ENCODE measurements at places on chromosomes 12 and 14.

DNA sequence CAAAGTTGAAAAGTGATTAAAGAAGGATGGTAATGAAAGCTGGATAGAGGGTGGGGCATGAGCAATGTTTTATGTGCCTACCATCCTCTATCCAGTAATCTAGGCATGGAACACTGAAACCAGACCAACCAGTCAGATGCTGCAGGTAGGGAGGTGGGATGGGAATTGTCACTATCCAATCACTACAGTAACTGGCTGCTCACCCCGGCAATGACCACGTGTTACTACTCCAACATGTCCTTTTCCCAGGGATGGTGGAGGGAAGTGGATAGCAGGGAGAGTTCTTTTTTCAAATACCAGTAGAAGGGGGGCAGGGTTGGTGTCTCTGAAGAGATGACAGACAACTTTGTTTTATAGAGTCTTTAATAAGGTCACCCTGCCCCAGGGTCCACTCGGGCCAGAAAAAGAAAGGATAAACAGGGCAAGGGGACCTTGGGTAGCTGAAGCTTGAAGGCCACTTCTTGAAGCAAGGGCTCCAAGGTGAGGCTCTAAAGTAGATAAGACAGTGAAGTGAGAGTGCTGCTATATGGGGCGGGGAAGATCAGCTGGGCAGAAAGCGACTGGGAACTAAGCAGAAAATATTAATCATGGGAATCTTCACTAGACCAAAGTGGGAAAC is 14.7 kb upstream of the CDH24 start:
- peak; percentile 82 for DNase-seq

GRCh38 chr12:128444598-128444997 is 177.6 kb downstream of the TMEM132C start:
- no peak for DNase-seq

DNA sequence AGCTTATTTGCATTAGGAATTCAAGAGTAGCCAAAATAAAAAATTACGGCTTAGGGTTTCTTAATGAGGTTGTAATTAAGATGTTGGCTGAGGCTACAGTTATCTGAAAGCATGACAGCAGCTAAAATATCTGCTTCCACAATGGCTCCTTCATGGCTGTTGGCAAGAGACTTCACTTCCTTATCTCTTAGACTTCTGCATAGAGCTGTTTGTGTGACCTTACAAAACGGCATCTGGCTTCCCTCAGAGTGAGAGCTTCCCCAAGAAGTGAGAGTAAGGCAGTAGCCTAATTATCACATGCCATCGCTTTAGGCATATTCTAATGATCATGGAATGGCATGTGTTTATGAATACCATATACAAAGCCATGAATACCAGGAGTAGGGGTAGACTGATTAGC is 57.6 kb downstream of the CCDC59 start:
- no peak for DNase-seq

DNA sequence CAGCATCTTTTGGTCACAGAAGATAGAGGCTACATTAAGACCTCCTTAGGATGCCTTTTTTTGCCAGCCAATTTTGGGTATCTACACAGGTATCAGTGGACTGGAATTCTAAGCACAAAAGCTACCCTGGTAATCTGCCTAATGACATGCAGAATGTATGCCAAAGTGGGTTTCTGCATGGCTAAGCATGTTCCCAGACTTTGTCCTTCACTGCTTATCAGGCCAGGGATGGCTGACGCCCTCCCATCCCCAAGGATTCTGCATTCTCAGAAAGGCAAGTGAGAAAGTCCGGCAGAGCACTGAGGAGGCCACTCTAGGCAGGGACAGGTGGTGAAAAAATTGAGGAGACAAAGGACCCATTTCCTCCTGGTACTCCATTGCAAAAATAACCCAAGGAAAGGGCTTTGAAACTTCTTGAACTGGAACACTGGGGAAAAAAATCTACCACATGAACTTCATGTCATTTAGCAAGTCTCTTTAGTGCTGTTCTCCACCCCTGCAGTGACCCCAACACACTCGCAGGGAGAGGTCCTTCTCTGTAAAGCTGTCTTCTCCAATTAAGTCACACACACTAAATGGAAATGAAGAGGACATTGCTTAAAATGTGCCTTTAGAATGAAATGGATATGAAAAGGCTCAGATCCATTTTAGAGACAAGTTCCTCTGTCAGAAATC is 91.7 kb upstream of the MAX start:
- no peak for DNase-seq

- DNase-seq, result no peak
Observed at GRCh38 chr14:51552768-51553404, 98.8 kb upstream of the FRMD6 start.

DNA sequence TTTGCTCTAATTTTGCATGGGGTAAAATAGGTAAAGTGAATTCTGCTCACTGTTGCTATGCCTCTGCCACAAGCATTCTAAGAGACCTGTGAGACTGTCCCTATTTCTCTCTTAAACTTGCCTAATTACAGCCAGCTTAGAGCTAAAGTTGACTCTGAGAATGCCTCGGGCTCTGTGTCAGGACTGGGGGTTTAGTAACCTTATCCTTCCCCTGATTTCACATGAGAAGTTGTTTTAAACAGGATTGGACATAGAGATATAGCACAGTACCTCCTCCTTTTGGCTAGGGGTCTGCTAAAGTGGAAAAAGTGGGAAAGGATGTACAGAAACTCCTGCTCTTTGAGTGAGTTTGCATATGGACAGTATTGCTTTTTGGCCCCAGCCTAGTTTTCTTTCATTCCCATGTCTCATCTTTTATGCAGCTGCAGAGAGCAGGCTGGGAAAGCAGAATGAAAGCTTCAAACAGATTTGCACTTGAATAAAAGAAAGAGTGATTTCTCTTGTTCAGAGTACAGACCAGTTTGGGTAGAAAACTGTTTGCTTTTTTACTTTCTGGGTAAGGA is 122.0 kb downstream of the RAD51B start:
- DNase-seq, result peak; percentile 53

DNA sequence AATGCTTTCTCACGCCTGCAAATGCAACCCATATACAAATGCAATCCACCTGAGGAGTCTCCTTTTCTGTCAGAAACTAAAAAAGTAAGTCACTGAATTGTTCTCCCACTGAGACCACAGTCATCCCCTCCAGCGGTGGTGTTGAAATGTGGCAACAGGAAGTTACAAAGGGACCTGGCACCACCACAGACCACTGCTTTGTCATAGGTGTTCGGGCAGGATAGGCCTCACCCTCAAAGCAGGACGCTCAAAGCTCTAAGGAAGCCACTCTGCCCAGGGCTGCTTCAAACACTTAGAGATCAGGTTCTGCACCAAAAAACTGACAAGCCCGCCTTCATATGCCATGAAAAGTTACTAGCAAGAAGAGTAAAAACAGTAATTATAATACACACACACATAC is 11.3 kb downstream of the PHLDA1 start:
- peak; percentile 61 for DNase-seq

DNA sequence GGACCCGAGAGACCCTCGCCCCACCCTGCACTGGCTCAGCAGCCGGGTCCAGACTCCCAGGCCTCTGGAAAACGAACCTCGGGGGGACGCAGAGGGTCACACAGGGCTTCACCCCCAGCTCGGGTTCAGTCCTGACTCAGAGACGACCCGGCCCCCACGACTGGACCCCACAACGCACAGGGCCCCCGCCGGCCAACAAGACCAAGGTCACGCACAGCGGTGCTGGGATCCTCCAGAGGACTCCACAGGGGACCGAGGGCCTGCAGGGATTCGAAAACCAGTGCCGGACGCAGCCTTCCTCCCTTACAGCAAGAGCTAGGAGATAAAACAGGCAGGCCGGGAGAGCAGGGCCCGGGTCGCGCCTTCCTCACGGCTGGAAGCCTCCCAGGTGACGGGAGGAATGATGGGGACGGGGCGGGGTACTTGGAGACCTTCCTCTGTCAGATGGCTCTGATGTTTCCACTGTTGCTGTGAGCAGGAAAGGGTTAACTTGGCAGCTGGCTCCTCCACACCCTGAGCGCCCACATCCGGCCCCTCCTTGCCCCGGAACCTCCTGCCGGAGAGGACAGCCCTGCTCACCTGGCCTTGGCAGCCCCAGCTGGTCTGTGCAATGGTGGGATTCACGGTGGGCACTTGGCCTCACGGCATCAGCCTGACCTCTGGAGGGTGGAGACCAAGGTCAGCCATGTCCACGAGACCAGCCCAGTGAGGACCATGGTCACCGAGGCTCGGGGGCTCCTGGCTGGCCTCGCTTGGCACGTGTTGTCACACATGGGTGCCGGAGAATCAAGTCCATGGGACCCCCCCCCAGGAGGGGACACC is 46.2 kb downstream of the GALNT9 start:
- DNase-seq, result peak; percentile 26

DNA sequence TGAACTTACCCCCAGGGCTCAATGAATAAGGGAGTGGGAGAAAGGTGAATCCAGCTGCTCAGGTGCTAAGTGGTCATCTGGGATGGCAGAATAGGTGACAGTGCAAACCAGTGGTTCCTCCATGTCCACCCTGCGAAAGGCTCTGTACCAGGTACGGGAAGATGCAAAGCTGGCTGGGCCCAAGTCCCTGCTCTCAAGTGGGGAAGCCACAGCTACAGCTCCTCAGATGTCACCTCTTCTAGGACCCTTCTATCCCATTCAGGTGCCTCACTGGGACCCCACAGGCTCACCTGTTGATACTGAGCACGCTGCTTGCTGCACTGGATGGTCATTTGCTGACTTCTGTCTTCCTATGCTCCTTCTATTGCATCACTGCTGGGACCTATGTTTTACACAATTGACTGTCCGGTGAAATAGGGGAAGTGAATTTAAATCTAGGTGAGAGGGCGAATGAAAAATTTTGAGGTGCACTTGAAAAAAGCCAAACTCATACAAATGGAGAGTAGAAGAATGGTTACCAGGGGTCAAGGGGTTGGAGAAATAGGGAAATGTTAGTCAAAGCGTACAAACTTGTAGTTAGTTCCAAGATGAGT is 20.3 kb upstream of the PPP4R4 start:
- DNase-seq, result no peak

- no peak for DNase-seq
Observed at GRCh38 chr14:80354860-80355581, 143.7 kb upstream of the DIO2 start.

- no peak for DNase-seq
Observed at GRCh38 chr14:103737432-103738045, 21.9 kb downstream of the ZFYVE21 start.

DNA sequence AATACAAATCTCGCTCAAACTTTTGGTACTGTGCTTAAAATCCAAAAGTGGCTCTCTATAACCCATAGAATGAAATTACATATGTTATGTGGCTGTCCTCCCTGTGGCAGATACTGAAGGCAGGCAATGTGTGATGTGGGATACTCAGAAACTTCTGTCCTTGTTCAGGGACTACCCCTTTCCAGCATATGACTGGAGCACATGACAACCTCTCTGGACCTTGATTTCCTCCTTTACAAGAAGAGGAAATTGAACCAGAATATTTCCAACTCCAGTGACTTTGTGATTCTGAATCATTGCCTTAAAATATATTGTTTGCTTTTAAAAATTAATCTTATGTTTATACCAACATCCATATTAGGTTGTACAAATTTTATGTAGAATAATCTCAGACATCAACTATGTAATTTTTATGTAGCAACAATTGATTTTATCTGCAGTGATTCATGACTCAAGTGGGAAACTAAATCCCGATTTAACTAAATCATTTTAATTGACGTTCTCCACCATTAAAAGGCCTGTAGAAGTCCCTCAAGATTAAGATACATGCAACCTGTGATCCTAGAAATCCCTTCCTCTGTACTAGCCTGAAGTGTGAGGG is 162.4 kb downstream of the AKAP6 start:
- no peak for DNase-seq

DNA sequence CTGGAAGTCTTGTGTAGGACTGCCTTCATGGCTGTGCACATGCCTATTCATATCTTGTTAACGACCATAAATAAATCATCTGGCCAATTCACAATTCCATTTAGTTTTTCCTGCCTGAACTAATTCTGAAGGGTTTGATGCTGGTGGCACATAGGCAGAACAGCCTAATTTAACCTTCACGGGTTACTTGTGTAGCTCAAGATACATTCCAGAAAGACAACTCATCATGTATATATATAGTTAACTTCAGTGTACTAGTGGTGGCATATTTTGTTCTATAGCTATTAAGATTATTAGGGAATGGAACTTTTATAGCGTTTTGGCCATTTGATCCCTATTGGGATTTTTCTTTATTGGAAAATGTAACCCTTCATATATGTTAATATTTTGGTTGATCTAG is 31.4 kb downstream of the CFAP54 start:
- DNase-seq, result no peak

GRCh38 chr12:102659200-102659911 is 179.0 kb upstream of the IGF1 start:
- no peak for DNase-seq

DNA sequence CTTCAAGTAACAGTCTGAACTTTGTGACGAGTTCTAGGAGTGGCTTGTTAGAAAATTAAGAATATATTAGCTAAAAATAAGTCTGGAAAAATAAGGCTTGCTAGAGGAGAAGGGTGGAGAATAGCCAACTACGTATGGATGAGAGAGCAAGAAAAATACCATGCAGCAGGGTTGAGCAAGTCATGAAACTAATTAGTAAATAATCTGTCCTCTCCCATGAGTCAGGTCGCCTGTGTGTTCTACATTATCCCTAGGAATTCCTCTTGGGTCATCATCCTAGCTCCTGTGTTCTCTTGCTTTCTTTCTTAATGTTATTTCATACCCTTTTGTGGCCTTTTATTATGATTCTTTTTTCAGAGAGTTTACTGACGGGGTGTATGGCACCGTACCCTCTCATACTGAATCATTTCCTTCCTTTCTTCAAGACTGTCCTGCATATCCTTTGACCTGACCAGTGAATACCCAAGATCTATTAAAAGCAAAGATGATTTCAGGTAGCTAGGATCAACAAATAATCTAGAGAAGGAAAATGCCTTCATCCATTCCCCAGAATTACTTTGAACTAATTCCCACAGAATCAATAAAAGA is 177.2 kb upstream of the NPAS3 start:
- DNase-seq, result no peak

GRCh38 chr14:98949051-98949450 is 322.9 kb downstream of the BCL11B start:
- no peak for DNase-seq

DNA sequence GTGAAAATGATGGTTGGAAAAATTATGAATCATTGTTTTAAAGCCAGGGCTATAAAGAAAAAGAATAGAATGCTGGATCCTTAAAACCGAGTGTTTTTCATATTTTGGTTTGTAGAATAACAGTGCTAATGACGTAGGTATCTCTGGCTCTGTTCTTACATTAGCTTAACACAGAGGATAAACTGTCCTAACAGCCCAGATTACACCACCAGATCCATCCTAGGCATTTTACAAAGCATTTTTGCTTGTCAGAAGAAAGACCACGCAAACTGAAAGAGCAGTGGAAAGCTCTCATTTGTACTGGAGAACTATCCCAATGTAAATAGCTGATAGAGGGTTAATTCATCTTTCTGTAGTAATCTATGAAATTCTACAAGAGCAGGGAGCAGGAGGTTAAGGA is 13.6 kb downstream of the IFT81 start:
- DNase-seq, result no peak

DNA sequence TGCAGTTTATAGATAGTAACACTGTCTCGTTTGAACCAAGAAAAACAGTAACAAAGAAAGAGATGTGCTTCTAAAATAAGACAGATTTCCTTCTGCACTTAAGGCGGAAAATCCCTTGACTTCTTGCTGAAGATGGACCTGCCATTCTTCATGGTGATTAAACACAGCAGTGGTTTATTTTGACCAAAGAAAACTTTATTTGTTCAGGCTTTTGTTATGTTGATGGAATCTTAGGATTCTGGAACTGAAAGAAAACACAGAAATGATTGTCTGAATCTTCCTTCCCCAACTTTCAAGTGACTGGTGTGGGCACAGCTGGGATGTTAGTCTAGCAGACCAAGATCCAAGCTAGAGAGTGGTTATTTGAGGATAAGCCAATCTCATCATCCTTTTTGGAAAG is 72.2 kb downstream of the DACT1 start:
- DNase-seq, result no peak

All from ELF-1 (cell line).